Stromal cell of bone marrow (primary cell): ENCODE measurements at places on chromosomes 6 and 20.

GRCh38 chr6:134092449-134092848, 40.0 kb upstream of the SLC2A12 start:
- no peak for DNase-seq

GRCh38 chr20:53639647-53640440, 46.2 kb upstream of the ZNF217 start:
- no peak for DNase-seq

DNA sequence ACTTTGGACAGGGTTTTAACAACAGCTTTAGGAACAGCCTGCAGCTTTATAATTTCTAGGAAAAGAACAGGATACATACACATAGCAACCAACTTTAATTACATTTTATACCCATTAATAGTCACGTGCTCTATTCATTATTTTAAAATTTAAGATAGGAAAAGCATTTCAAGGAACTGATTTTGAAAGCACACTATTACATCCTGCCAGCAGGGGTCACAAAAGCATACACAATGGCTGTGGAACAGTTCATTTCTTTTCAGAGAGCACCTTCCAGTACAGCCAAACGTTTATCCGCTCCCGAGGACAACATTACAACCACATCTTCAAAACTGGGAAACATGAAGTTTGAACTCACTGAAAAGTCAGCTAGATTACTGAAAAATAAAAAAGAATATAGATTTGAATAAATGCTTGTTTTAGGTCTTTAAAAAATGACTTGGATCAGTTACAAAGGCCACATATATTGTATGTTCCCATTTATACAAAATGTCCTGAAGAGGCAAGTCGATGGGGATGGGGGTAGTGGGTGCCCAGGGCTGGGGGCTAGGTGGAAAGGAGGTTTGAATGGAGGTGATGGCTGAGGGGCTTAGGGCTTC, 104.6 kb upstream of the EXOC2 start:
- DNase-seq, result peak; percentile 31

DNA sequence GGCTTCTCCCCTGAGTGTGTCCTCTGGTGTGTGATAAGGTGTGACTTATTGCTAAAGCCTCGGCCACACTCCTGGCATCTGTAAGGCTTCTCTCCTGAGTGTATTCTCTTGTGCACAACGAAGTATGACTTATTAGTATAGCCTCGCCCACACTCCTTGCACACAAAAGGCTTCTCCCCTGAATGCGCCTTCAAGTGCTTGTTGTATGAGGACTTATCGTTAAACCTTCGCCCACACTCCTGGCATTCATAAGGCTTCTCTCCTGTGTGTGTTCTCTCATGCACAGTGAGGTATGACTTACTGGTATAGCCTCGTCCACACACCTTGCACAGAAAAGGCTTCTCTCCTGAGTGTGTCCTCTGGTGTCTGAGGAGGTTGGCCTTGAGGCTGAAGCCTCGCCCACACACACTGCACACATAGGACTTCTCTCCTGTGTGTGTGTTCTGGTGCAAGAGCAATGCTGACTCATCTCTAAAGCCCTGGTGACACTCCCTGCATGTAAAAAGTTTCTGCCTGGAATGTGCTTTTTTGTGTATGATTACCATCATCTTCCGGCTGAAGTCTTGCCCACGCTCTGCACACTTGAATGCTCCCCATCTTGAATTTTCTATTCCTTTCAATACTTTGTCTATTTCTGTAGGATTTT, 20.4 kb downstream of the ZNF337 start:
- DNase-seq, result no peak

- DNase-seq, result no peak
Measured at GRCh38 chr6:35038076-35038475, 103.1 kb downstream of the TCP11 start.

DNA sequence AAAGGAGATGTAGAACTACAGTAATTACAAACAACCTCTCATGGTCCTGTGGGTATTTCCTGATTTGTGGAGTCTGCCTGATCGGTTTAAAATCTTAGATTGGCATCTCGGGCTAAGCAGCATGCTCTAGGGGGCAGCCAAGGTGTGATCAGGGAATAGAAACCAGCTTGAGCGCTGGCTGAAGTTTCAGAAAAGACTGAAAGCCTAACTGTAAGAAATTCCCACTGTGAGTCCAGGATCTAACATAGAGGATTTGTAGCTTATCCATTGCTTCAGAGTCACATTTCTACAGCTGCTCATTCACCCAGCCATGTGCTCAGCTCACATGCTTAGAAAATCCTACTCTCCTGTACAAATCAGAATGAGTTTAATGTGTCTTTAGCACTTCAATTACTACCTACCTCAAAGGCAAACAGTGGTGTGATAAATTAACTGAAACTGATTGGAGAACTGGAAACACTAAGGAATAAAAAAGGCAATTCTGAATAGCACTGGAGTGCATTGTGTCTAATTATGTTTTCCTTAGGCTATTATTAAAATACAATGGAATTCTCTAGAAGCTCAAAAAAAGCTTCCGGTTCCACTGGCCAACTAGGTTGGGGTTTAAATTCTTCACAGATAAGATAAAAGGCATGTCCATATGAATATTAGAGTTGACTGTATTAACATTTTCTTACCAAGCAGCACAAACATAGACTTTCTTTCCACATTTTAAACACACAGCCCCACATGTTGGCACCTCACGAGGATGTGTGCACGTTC, 73.8 kb upstream of the MPC1 start:
- no peak for DNase-seq

GRCh38 chr6:133160536-133160935, 80.6 kb upstream of the EYA4 start:
- no peak for DNase-seq

DNA sequence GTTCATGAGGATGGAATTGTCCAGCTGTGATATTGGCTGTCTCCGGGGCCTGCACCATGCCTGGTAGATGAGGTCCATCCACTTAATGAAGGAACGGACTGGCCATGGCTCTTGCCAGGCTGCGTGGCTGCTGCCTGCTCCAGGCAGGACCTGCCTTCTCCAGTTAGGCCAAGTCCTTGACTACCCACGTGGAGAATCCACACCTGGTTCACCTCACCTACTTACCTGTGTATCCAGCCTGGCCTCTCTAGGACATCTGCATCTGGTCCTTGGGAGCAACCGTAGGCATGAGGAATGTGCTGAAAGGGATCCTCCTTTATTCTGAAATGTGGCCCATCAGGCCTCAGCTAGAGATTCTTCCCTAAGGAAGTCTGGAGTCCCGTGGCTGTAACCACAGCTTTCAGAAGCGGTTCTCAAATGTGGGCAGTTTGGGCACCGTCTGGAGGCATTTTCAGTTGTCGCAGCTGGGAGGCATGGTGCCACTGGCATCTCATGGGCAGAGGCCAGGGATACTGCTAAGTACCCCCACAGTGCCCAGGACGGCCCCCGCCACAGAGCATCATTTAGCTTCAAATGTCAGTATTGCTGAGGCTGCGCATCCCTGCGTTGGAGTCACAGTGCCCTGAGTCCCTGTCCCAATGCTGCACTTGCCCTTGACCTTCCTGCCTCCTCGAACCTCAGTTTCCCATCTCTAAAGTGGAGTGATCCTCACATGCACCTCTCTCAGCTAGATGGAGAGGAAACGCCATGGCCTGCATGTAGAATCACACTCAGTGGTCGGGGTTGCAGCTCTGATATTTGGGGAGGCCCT, 67.5 kb downstream of the PHACTR3 start:
- no peak for DNase-seq

- DNase-seq, result no peak
Measured at GRCh38 chr20:34163307-34163706, 51.3 kb upstream of the EIF2S2 start.

DNA sequence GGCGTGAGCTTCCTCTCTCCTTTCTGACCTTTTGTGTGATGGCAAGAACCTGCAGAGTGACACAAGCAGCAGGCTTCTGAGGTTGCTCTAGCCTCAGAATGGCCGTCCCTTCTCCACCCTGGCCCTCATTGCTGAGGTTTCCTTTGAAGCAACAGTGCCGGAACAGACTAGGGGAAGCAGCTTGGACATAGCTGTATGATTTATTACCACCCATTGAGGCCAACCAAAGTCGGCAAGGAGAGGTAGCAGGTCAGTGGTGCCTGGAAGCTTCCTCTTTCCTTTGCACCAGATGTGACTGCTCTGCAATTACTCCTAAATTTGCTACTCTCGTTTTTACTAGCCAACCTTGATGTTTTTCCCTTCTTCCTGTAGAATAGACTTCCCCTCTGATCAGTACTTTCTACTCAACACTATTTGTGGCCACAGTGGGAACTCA, 31.4 kb downstream of the PTPN1 start:
- no peak for DNase-seq

DNA sequence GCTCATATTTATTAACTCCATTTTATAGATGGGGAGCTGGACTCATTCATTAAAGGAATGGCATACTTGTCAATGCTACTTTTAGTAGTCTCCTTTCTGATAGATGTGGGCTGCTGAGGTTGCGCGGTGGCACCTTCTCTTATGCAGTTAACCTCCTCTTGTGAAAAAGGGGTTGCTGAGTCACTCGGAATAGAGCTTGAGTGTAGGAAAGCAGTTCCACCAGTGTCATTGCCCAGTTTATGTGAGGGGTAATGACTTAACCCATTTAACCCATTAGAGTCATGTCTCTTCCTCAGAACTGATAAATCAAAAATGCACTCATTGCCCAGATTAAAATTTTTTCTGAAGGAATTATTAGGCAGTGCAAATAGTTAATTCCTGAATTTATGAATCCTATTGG, 6.3 kb downstream of the MAPK14 start:
- DNase-seq, result no peak

DNA sequence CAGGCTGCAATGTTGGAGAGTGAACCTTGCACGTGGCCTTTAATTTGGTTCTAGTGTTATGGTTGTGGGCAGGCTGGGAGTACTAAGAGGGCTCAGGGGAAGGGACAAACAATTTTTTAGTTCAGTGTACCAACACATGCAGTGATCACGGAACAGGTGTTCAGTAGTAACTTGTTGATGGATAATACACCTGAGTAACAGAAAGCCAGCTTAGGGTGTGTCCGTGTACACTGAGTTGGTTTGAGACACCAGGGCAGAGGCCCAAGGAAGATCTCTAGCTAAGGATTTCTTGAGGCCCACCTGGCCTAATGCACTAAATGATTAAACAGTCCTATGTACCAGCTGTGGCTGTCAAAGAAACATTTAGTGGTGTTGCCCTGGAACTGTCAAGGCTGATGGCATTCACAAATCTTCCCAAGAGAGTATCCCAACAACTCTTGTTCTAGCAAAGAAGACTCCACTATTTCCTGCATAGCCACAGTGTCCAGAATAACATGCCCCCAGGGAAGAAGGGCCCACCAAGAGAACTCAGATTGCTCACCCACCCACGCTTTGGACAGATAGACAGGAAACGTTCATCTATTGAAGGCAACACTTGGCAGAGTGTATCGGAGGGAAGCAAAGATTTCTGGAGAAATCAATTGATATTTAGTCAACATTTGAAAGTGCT, 60.0 kb downstream of the CD83 start:
- DNase-seq, result no peak

- DNase-seq, result no peak
Measured at GRCh38 chr6:168712993-168713392, 272.0 kb downstream of the SMOC2 start.

- DNase-seq, result no peak
Measured at GRCh38 chr20:53513489-53514298, 79.9 kb downstream of the ZNF217 start.

DNA sequence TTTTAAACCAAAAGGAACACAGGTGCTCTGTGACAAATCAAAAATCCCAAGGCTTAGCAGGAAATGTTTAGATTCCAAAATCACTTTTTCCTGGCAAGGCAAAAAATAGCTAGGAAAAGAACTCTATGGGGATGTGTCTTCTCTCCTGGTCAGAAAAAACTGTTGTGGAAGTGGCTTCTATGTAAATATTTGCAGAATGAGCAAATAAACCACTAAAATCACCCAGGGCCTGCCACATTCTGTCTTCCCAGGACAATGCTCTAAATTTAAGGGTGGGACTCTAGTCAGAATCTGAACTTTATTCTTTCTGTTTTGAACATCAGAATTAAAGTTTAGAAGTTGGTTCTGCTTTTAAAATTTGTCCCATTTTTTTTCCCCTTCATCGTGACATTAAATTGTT, 29.3 kb downstream of the GCM1 start:
- no peak for DNase-seq

GRCh38 chr6:41470331-41471063, 75.7 kb upstream of the FOXP4 start:
- peak; percentile 22 for DNase-seq

GRCh38 chr6:147341486-147341885, 137.3 kb downstream of the STXBP5 start:
- DNase-seq, result no peak

- peak; percentile 17 for DNase-seq
Measured at GRCh38 chr6:152897807-152898399, 84.9 kb downstream of the FBXO5 start.

DNA sequence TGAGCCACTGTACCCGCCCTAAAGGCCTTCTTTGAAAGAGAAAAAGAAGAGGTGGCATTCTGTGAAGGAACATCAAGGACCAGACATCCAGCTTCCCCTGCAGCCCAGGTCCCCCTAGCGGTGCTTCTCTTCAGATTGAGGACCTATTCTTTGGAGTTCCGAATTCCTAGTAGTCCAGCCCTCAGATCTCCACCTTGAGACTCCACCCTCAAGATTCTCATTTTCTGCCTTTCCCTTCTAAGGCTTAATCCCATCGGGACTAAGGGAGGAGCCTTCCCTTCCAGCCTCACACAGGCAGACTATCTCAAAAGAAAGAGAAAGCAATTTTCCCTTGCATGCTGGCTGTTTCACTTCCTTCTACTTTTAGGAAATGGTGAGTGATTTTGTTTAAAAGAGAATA, 32.5 kb downstream of the MUC22 start:
- peak; percentile 55 for DNase-seq

- DNase-seq, result no peak
Measured at GRCh38 chr6:111565326-111566221, 40.1 kb downstream of the TRAF3IP2 start.

GRCh38 chr20:39632176-39632575, 670.0 kb downstream of the DHX35 start:
- no peak for DNase-seq

DNA sequence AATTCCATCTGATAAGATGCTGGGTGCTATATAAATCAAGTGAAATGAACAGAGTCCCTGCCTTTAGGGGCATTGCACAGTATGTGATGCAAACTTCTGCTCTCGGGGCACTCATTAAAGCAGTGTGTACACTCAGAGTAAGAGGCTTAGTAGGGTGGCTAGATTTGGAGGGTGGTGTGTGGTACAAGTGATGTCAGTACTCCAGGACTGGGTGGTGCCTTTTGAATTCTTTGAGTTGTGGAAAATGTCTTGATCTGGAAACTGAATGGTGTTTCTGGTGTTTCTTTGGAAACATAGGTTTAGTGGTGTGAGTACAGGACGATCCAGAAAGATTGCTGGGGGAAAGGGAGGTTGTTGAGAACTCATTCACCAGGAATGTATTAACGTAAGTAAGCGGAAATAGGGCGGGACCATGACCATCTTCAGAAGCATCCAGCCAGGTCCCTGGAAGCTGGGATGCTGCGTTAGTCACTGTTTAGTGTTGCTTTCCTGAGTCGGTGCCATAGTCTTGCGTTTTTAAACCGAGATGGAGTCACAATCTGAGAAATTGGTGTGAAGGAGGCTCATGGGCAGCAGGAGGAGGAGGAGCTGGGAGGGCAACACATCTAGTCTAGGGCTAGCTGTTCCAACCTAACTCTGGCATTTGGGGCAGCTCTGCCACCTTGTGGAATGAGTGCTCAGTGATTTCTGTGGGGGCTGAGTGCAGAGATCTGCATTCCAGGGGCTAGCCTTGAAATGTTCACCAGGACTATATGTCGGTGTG, 70.3 kb downstream of the SCAND1 start:
- peak; percentile 99 for DNase-seq

GRCh38 chr6:122033564-122034181, 365.8 kb upstream of the HSF2 start:
- DNase-seq, result peak; percentile 58
